Epithelial cell of prostate (primary cell): ENCODE measurements at places on chromosomes 11 and 22.

DNA sequence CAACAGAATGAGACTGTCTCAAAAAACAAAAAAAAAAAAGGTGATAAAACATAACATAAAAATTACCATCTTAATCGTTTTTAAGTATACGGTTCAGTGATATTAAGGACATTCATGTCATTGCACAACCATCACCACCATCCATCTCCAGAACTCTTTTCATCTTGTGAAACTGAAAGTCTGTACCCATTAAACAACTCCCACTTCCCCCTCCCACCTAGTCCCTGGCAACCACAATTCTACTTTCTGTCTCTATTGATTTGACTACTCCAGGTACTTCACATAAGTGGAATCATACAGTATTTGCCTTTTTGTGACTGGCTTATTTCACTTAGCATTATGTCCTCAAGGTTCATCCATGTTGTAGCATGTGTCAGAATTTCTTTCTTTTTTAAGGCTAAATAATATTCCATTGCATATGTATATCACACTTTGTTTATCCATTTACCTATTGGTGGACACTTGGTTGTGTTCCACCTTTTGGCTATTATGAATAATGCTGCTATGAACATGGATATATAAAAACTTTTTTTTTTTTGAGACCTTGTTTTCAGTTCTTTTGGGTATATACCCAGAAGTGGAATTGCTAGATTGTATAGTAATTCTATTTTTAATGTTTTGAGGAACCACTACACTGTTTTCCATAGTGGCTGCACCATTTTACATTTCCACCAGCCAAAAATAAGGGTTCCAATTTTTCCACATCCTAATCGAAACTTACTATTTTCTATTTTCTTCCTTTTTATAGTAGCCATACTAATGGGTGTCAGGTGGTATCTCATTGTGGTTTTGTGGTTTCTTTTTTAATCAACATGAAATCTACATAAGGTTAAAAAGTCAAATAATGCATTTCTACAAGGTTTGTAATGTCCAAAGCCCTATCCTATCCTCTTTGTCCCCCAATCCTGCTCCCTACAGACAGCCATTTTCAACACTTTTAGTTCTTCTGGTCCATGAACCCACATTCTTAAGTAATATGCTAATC lies 23.4 kb upstream of the PIK3C2A start:
- DNase-seq: no peak

- no peak for DNase-seq
Measured at GRCh38 chr11:27471589-27472397, 797 bp downstream of the LGR4 start.

DNA sequence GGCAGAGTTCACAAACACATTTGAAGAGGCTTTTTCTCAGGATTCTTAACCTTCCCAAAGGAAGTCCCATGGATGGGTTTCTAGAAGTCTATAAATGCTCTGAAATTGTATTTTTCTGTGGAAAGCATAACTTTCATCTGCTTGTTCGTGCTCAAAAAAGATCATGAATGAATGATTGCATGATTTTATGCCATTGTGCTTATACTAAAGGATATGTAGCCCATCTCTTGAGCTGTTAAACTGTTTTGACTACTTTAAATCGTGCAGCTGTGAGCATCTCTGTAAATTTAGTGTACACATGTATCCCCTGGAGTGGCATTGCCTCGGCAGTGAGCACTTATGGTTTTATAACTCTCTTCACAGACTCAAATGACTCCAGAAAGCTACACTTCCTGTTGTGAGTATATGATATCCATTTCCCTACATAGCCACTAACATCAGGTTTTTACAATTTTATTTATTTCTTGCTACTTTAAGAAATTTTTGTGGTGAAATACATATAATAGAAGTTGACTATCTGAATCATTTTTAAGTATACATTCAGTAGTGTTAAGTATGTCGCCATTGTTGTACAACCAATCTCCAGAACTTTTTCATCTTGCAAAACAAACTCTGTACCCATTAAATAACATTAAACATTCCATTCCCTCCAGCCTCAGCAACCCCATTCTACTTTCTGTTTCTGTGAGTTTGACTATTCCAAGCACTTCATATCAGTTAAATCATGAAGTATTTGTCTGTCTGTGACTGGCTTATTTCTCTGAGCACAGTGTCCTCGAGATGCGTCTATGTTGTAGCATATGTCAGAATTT lies 8.0 kb downstream of the NEAT1 start:
- no peak for DNase-seq

- DNase-seq: no peak
Measured at GRCh38 chr11:78156127-78156844, 16.9 kb upstream of the ALG8 start.

DNA sequence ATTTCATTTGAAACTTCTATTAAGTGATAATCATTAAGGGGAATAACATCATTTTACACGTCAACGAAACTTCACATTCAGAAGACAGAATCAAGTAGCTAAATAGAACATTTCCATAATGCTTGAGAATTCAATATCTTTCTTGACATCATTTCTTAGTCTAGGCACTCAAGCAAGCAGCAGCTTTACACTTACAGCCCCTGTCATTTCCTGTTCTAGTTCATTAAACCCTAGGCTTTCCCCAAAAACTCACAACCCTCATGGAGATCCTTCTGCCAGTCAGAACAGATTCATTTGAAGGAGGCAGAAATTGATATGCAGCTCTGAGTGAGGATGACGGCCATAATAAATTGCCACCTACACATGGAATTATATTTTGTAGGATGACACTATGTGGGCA lies 5.3 kb upstream of the HORMAD2 start:
- DNase-seq: no peak

DNA sequence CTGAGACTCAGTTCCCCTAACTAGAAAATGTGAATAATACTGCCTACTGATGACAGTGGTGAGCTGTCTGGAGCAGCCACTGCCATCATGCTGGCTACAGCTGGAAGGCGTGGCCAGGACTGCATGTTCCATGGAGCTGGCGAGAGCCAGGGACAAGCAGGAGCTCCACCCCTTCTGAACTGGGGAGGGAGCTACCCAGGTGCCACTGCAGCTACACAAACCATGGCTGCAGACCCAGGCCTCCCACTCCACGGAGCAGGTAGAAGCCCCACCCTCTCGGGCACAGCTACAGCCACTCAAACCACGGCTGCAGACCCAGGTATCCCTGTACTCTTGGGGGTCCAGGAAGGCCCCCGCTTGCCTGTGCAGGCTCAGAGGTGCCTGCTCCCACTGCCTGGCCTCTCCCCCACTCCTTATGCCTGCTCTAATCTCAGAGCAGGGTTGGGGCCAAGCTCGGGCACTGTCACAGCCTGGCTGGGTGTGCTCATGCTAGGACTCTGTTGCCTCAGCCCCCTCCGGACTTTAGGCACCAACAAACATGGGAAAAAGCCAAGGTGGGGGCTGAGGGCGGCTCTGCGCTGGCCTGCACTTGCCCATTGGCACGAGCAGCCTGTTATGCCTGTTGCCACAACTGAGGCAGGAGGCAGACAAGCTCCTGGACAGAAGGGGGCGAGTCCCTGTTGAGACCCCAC lies 51.7 kb downstream of the RAB30 start:
- no peak for DNase-seq
